ENCODE measurements at places on chromosomes 5 and 9. TPM values are rescaled to one million over a fixed set of nuclear protein-coding genes. Genes with fewer than 3 reads are reported as not detected.

Gene FCHO2
- total RNA-seq = 11.7 TPM

- peak within 1 kb of the TSS; percentile 49 for H3K4me3 ChIP-seq
- no peak within 1 kb of the TSS for H3K27ac ChIP-seq
- peak; percentile 88 for DNase-seq
Measured at GRCh38 chr5:136028782-136029742, at the start of gene TGFBI. TGFBI (plus strand) TSS chr5:136028988; CDS start chr5:136029056, 68 bp downstream.

GRCh38 chr5:17178373-17178675, 39.1 kb upstream of the BASP1 start:
- no peak overlapping the region for H3K27ac ChIP-seq
- H3K4me1 ChIP-seq = no peaks in the 10 kb centered on the region
- DNase-seq = no peak
- no peak overlapping the region for H3K4me3 ChIP-seq
- no peaks in the 10 kb centered on the region for H3K36me3 ChIP-seq
- H3K27me3 ChIP-seq = no peaks in the 10 kb centered on the region

- DNase-seq = no peak
- H3K4me3 ChIP-seq = no peak overlapping the region
- H3K27ac ChIP-seq = no peak overlapping the region
- no peaks in the 10 kb centered on the region for H3K27me3 ChIP-seq
- H3K36me3 ChIP-seq = no peaks in the 10 kb centered on the region
- no peaks in the 10 kb centered on the region for H3K4me1 ChIP-seq
Measured at GRCh38 chr9:106758911-106759310, 104.1 kb upstream of the ZNF462 start.

Measured in neural progenitor cell (in vitro differentiated cells).